ENCODE measurements at places on chromosomes 6 and 20. TPM values are rescaled to one million over a fixed set of nuclear protein-coding genes. Genes with fewer than 3 reads are reported as not detected.
A peak's percentile ranks its signal among the peaks of the same experiment; 100 is the strongest.

- DNase-seq, result no peak
Measured at GRCh38 chr6:128513878-128514277, 6.5 kb downstream of the PTPRK start.

Gene THEMIS
- not detected for total RNA-seq

DNA sequence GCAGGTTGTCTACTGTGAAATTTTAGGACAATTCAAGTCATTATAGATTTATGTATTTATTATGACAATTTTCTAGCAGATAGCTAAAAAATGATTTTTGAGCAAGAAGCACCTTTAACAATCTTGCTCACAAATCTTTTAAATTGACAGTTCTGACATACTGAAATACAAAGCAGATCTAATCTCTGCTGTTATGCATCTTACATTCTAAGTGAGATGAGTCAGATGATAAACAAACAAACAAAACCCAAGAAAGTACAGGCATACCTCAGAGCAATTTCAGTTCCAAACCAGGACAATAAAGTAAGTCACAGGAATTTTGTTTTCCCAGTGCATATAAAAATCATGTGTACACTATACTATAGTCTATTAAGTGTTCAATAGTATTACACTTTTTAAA is 430.7 kb upstream of the PTCHD4 start:
- no peak for DNase-seq

DNA sequence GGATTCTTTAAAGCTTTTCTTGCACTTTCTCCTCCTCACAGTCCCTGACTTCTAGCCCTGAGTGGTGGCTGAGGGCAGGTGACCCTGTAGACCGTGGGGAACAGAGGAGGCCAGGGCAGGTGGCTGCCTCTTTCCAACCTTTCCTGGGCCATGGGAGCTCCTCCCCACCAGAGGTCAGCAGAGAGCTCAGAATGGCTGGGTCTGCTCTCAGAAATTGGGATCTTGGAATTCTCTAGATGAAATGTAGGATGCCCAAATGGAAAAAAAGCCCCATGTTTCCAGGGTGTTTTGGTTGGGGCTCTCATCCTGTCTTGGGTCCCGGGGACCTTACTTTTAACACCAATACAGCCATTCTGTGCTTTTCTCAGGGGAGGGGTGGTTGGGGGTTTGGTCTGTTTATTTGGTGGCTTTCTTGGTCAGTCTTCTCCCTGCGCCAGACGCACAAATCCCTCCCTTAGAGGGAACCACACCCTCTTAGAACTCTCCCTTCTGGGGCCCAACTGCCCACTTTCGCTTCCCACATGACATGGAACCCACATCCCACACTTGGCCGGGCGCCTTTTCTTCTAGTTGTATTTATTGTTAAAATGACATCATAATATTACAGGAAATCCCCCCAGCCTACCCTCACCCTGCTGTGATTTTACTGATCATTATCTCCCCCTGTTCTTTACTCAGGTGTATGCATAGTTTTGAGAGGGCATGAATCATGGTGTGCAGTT is 17.9 kb downstream of the GNAS start:
- peak; percentile 65 for DNase-seq

DNA sequence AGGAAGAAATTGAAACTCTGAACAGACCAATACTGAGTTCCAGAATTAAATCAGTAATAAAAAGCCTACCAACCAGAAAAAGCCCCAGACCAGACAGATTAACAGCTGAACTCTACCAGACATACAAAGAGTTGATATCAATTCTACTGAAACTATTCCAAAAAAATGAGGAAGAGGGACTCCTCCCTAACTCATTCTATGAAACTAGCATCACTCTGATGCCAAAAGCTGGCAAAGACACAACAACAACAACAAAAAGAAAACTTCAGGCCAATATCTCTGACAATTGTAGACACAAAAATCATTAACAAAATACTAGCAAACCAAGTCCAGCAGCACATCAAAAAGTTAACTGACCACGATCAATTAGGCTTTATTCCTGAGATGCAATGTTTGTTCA is 246.0 kb upstream of the RUNX2 start:
- DNase-seq, result no peak

DNA sequence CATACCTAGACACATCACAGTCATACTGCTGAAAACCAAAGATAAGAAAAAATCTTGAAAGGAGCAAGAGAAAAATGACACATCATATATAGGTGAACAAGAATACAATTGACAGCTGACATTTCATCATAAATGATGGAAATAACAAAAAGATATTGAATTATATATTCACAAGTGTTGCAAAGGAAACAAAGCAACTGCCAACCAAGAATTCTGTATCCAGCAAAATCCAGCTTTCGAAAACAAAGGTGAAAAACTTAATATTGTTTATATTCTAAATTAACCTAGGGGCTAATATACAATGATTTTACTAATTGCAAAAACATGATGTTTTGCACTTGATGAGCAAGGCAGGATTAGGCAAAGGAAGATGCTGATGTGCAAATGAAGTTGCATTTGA is 84.3 kb downstream of the MOXD1 start:
- no peak for DNase-seq

Gene TTBK1
- total RNA-seq, result 1.7 TPM

Gene XKR7
- 0.06 TPM for total RNA-seq

Gene SSTR4
- total RNA-seq, result not detected

GRCh38 chr6:7996538-7997111 is 67.6 kb downstream of the BLOC1S5 start:
- no peak for DNase-seq

DNA sequence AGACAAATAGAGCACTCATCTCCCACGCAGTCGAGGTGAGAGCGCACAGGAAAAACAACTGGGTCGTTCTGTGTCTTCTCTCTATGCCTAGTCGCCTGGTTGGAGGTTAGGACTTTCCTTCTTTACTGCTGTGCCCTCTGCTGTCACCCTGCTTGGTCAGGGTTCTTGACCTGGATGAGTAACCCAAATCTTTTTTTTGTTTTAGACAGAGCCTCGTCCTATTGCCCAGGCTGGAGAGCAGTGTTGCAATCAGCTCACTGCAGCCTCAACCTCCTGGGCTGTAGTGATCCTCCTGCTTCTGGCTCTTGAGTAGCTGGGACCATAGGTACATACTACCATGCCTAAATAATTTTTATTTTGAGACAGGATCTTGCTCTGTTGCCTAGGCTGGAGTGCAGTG is 24.5 kb downstream of the PRPF6 start:
- DNase-seq, result no peak

Gene MED23
- 39.9 TPM for total RNA-seq

DNA sequence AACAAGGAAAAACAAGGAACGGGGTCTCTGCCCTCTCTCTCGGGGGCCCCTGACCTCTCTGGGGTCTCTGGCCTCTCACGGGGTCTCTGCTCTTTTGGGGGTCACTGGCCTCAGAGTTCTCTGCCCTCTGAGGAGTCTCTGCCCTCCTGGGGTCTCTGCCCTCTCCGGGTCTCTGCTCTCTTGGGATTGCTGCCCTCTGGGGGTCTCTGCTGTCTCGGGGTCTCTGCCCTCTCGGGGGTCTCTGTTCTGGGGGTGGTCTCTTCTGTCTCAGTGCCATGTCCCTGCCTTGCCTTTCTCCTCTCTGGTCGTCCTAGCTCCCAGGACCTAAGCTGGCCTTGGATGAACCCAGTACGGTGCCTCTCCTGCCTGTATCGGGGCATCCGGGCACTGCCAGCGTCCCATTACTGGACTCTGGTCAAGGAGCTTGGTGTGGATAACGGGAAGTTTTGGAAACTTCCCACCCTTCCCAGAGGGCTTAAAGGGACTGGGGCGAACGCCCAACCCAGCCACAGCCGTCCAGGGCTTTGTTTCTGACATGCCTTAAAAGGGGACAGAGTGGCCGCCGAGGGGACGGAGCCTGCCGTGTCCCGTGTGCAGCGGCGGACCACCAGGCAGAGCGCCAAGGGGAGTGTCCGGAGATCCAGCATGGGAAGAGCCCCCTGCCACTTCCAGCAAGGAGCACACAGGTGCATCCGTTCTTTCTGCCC is 24.7 kb upstream of the MRGBP start:
- no peak for DNase-seq

- no peak for DNase-seq
Measured at GRCh38 chr6:7267466-7268091, 45.4 kb downstream of the SSR1 start.

DNA sequence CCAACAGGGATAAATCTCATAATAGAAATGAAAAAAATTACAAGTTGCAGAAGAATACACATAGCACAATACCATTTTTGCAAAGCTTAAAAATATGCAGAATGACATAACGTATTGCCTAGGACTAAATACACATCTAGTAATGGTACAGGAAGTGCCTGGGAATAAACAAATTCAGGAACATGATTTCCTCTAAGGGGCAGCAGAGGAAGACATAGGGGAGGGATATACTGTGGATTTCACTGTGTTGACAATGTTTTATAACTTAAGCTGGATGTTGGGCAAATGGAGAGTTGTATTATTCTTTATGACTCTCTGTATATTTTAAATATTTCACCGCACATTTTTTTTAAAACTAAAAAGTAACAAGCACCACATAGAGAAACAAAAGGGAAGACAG is 5.6 kb upstream of the GLO1 start:
- DNase-seq, result no peak

Gene PRPH2
- not detected for total RNA-seq

GRCh38 chr6:11201772-11202512 is 30.5 kb downstream of the NEDD9 start:
- DNase-seq, result no peak

Gene SEL1L2
- total RNA-seq, result not detected

GRCh38 chr20:7248281-7249201 is 481.1 kb downstream of the BMP2 start:
- DNase-seq, result no peak

- DNase-seq, result peak; percentile 1
Measured at GRCh38 chr6:81820980-81821379, 68.5 kb upstream of the TENT5A start.

DNA sequence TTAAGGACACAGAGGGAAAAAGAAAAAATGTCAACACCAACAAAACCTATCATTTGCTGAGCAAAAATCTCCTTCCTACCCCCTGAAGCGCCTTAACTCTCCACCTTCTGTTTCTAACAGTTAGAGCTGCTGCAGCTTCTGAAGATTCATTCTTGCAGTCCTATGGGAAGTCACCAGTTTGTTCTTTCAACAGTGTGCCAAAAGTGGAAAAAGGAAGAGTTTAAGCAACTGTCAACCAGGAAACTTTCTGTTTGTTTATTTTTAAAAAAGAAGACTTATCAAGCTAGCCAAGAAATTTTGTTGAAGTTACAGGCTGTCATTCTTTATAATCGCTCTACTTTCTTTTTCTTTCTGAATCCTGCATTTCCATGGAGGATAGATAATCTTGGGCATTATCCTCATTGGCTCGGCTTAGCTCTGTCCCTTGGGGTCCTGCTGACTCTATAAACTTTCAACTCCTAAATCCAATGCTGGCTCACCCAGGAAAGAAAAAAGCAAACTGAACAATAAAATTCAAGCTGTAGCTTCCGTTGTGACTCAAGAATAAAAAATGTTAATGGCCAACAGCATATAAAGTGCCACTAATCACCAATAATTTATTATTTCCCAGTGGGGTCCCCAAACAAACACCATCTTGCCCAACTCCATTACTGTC is 172.8 kb upstream of the CITED2 start:
- no peak for DNase-seq

- no peak for DNase-seq
Measured at GRCh38 chr20:48607544-48607865, 220.3 kb downstream of the PREX1 start.

Gene BICRAL
- total RNA-seq, result 25.7 TPM

GRCh38 chr6:92362404-92362803 is 1057.0 kb downstream of the EPHA7 start:
- DNase-seq, result no peak

- DNase-seq, result no peak
Measured at GRCh38 chr6:148179786-148180185, 162.9 kb upstream of the SASH1 start.

Gene NOTCH4
- 2.1 TPM for total RNA-seq

Gene CD24
- 198 TPM for total RNA-seq

Gene RING1
- total RNA-seq, result 42.7 TPM

GRCh38 chr6:138291849-138292181 is 73.5 kb upstream of the PBOV1 start:
- DNase-seq, result no peak

DNA sequence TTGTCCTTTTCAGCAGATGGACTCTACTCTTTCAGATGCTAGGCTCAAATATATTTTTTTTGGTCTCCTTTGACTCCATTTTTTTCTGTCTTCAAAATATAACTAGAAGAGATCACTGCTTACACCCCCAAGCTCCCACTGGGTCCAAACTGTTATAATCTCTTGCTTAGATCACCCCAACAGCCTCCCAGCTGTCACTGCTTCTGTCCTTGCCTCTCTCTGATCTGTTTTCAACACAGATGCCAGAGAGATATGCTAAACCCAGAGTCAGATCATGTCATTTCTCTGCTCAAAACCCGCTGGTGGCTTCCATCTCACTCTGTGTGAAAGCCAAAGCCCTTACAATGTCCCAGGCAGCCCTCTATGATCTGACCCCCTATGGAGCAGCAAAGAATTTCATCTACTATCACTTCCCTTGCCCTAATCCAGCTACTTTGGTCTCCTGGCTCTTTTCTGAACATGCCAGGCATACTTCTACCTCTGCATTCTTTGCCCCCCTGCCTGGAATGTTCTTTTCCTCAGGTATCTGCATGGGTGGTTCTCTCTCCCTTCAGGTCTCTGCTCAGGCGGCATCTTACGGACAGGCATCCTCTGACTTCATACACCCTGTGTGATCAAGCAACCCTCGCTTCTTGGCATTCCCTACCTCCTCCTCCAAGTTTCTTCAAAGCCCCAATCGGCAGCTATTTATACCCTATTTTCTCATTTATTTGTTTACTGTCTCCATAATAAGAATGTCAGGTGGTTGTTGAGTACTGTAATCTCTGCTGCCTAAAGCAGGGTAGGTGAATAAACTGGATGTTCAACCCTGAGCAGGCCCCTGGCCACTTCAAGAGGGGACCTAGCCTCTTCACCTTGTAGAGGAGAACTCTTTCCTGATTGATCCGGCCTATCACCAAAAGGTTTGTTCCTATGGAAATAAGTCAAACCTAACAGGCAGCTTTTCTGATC is 43.6 kb upstream of the SLC4A11 start:
- DNase-seq, result no peak

DNA sequence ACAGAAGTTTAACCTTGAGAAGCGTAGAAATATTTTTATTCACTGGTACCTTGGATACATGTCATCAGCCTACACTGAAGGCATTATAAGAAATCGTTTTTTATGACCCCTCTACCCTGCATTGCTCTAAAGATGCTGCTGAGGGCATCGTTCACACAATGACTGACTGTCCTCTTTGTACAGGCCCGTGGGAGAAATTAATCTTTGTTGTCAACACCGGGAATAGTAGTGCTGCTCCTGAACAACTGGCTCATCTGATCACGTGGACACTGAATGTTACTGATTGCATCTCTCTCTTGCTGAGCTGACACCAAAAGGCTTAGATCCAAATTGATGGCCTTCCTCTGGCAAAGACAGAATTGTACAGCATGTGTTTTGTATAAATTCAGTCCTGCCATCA is 157.1 kb upstream of the SMLR1 start:
- no peak for DNase-seq
